ENCODE measurements at places on chromosomes 2 and 18. TPM values are rescaled to one million over a fixed set of nuclear protein-coding genes. Genes with fewer than 3 reads are reported as not detected.

FTCDNL1 gene
- 3.1 TPM for total RNA-seq

AP1S3 gene
- total RNA-seq, result 28.6 TPM

CNGA3 gene
- not detected for total RNA-seq

UGT1A10 gene
- not detected for total RNA-seq

ZNF397 gene
- 6.0 TPM for total RNA-seq

FAM124B gene
- not detected for total RNA-seq

ADGRF3 gene
- 0.29 TPM for total RNA-seq

TCF23 gene
- total RNA-seq, result not detected

FAM228A gene
- not detected for total RNA-seq

ZAP70 gene
- total RNA-seq, result 0.12 TPM

TMEM198 gene
- total RNA-seq, result 0.70 TPM

SERPINB10 gene
- total RNA-seq, result not detected

NEDD4L gene
- 33.9 TPM for total RNA-seq

UGT1A1 gene
- 0.78 TPM for total RNA-seq

MC2R gene
- total RNA-seq, result not detected

ILKAP gene
- total RNA-seq, result 39.6 TPM

ACKR3 gene
- 12.0 TPM for total RNA-seq

GPAT2 gene
- not detected for total RNA-seq

LRRTM1 gene
- total RNA-seq, result not detected

KYNU gene
- 242 TPM for total RNA-seq

ZDBF2 gene
- 0.74 TPM for total RNA-seq

LOXHD1 gene
- not detected for total RNA-seq

CRYBA2 gene
- total RNA-seq, result not detected

CFAP65 gene
- 0.16 TPM for total RNA-seq

COLEC12 gene
- 0.06 TPM for total RNA-seq

ARHGAP25 gene
- 0.18 TPM for total RNA-seq

SRD5A2 gene
- total RNA-seq, result 0.06 TPM

NAT8 gene
- not detected for total RNA-seq

RAMP1 gene
- 0.15 TPM for total RNA-seq

AOX1 gene
- 5.7 TPM for total RNA-seq

MOCOS gene
- 3.6 TPM for total RNA-seq

DCC gene
- total RNA-seq, result not detected

RNF125 gene
- total RNA-seq, result 0.23 TPM

CREG2 gene
- 8.8 TPM for total RNA-seq

COA5 gene
- total RNA-seq, result 23.4 TPM

CDKL4 gene
- total RNA-seq, result not detected

COLEC11 gene
- 0.62 TPM for total RNA-seq

KCNG2 gene
- 0.07 TPM for total RNA-seq

OXER1 gene
- not detected for total RNA-seq

CCDC148 gene
- 0.45 TPM for total RNA-seq

HOXD13 gene
- 0.15 TPM for total RNA-seq

TMEM182 gene
- total RNA-seq, result 4.4 TPM

BOD1L2 gene
- not detected for total RNA-seq

MFF gene
- 111 TPM for total RNA-seq

UBXN2A gene
- 23.7 TPM for total RNA-seq

CYRIA gene
- 0.30 TPM for total RNA-seq

GYPC gene
- total RNA-seq, result not detected

BMP10 gene
- not detected for total RNA-seq

LOXL3 gene
- total RNA-seq, result 0.28 TPM

UBXN4 gene
- total RNA-seq, result 39.1 TPM

RGPD4 gene
- 0.06 TPM for total RNA-seq

FHOD3 gene
- 1.9 TPM for total RNA-seq

SERPINB3 gene
- 0.16 TPM for total RNA-seq

LONRF2 gene
- 2.0 TPM for total RNA-seq

ZNF532 gene
- 22.9 TPM for total RNA-seq

LRRC30 gene
- total RNA-seq, result not detected

ARMC9 gene
- 16.7 TPM for total RNA-seq

TBR1 gene
- 0.07 TPM for total RNA-seq

Measured in A549 treated with Hydrocortisone at 1 μM for 4 hours (cell line).